ENCODE measurements at places on chromosomes 11 and 22.
A peak's percentile ranks its signal among the peaks of the same experiment; 100 is the strongest.

DNA sequence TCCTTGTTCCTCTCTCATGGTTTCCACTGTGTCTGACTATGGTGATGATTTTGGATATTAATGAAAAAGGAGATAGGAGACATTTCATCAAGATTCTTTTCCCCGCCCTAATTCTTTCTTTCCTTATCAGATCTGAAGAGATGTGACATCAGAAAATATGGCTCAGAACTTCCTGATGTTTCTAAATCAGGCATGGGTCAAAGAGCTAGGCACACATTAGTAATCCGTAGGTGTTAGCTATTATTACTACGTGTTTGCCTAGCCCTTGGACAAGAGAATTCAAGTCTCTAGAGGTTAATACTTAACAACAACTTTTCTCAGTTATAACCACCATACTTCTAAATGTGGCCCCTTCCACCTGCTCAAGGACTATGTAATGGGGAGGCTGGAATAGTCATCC lies 5.8 kb downstream of the JOSD1 start:
- no peaks in the 10 kb centered on the region for H3K27me3 ChIP-seq
- H3K4me3 ChIP-seq: no peak overlapping the region
- DNase-seq: no peak
- H3K36me3 ChIP-seq: peaks cover 90% of the 10 kb centered on the region
- peak overlapping the region; percentile 79 for H3K27ac ChIP-seq

GRCh38 chr22:46875089-46875488 lies 112.6 kb downstream of the TBC1D22A start:
- H3K36me3 ChIP-seq: peaks cover 49% of the 10 kb centered on the region
- no peak for DNase-seq
- no peaks in the 10 kb centered on the region for H3K27me3 ChIP-seq
- peaks cover 20% of the 10 kb centered on the region for H3K4me1 ChIP-seq
- H3K4me3 ChIP-seq: no peak overlapping the region
- no peak overlapping the region for H3K27ac ChIP-seq

GRCh38 chr11:46616551-46617133 lies 385 bp downstream of the HARBI1 start:
- no peak for DNase-seq
- peak overlapping the region; percentile 100 for H3K27ac ChIP-seq
- H3K36me3 ChIP-seq: peaks cover 32% of the 10 kb centered on the region
- peaks cover 39% of the 10 kb centered on the region for H3K4me1 ChIP-seq
- no peaks in the 10 kb centered on the region for H3K27me3 ChIP-seq
- H3K4me3 ChIP-seq: peak overlapping the region; percentile 90

- peaks cover 7% of the 10 kb centered on the region for H3K27me3 ChIP-seq
- peak; percentile 69 for DNase-seq
- peak overlapping the region; percentile 88 for H3K27ac ChIP-seq
- H3K4me3 ChIP-seq: peak overlapping the region; percentile 87
- H3K36me3 ChIP-seq: peaks cover 42% of the 10 kb centered on the region
Observed at GRCh38 chr11:67584205-67584880, 731 bp downstream of the GSTP1 start.

- H3K27ac ChIP-seq: no peak overlapping the region
- DNase-seq: no peak
- no peaks in the 10 kb centered on the region for H3K27me3 ChIP-seq
- H3K36me3 ChIP-seq: no peaks in the 10 kb centered on the region
Observed at GRCh38 chr11:21931436-21932101, 261.3 kb upstream of the ANO5 start.

- no peak overlapping the region for H3K27ac ChIP-seq
- peaks cover 49% of the 10 kb centered on the region for H3K4me1 ChIP-seq
- no peak for DNase-seq
- peaks cover 91% of the 10 kb centered on the region for H3K27me3 ChIP-seq
- no peaks in the 10 kb centered on the region for H3K36me3 ChIP-seq
- peak overlapping the region; percentile 35 for H3K4me3 ChIP-seq
Observed at GRCh38 chr11:32434356-32435151, 785 bp downstream of the WT1 start.

GRCh38 chr11:61954851-61955421 lies 4.8 kb downstream of the BEST1 start:
- peaks cover 16% of the 10 kb centered on the region for H3K4me1 ChIP-seq
- DNase-seq: no peak
- H3K27ac ChIP-seq: no peak overlapping the region
- peaks cover 28% of the 10 kb centered on the region for H3K27me3 ChIP-seq
- H3K36me3 ChIP-seq: no peaks in the 10 kb centered on the region

- no peak overlapping the region for H3K4me3 ChIP-seq
- H3K36me3 ChIP-seq: peaks cover 27% of the 10 kb centered on the region
- no peak overlapping the region for H3K27ac ChIP-seq
- no peak for DNase-seq
- peaks cover 19% of the 10 kb centered on the region for H3K4me1 ChIP-seq
Observed at GRCh38 chr11:44223238-44223637, 86.7 kb downstream of the ALX4 start.

DNA sequence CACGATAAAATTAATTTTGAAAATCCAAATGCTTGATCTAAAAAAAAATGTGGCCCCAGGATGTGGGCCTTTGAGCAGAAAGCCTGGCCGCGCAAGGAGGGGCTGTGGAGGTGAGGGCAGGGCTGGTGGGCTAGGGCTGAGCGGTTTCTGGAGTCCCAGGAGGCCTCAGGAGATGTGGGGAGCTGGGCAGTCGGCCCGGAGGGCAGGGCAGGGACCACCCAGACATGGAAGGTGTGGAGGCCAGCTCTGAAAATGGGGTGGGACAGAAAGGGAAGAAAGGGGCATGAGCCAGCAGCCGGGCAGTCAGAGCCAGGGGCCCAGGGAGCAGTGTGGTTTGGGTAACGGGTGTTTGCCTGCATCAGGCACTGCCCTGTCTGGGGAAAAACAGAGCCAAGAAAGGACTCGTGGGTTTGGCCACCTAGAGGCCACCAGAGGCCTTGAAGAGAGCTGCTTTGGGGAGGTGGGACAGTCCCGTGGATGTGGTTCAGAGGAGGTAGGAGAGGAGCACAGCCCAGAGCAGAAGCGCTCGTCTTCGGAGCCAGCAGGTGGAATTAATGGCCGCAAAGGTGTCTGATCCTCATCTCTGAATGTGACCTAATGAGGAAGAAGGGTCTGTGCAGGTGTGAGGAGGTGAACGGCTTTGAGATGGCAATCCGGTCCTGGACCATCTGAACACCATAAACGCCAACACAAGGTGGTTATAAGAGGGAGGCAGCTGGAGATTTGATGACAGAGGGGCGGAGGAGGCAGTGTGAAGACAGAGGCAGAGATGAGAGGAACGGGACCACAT lies 50.2 kb downstream of the IGF2 start:
- H3K27me3 ChIP-seq: peaks cover 49% of the 10 kb centered on the region
- H3K4me1 ChIP-seq: peaks cover 9% of the 10 kb centered on the region
- H3K4me3 ChIP-seq: no peak overlapping the region
- no peak overlapping the region for H3K27ac ChIP-seq
- no peaks in the 10 kb centered on the region for H3K36me3 ChIP-seq

- H3K36me3 ChIP-seq: peaks cover 21% of the 10 kb centered on the region
- no peaks in the 10 kb centered on the region for H3K27me3 ChIP-seq
- no peak overlapping the region for H3K27ac ChIP-seq
Observed at GRCh38 chr22:20032407-20032991, 11.6 kb downstream of the TANGO2 start.

DNA sequence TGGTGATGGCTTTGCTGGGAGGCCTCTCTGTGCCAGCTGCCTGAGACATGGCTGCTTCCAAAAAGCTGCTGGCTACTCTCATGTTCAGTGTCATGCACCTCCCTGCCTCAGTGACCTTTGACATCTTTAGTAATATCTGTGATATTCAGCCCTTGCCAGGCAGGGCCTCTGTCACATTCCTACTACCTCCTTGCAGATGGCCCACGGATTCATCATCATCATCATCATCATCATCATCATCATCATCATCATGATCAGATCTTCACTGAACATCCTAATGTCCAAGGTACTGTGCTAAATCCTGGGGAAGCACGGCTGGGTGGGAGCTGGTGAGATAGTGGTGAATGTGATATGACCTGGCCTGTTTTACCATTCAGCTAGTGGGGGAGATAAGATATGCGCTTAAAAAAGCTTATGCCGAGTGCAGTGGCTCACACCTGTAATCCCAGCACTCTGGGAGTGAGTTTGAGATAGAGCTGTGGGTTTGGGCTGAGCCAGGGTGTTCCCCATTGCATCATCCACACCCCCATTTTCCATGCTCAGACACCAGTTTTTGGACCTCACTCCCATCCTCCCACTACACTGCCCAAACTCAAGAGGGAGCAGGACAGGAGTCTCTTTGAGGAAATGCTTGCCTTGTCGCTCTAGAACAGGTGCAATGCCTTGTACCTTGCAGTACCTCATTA lies 17.1 kb upstream of the TMPRSS13 start:
- peak overlapping the region; percentile 64 for H3K27ac ChIP-seq
- H3K36me3 ChIP-seq: no peaks in the 10 kb centered on the region
- H3K4me1 ChIP-seq: peaks cover 73% of the 10 kb centered on the region
- no peak for DNase-seq
- H3K27me3 ChIP-seq: no peaks in the 10 kb centered on the region
- no peak overlapping the region for H3K4me3 ChIP-seq

- peaks cover 66% of the 10 kb centered on the region for H3K36me3 ChIP-seq
- peaks cover 36% of the 10 kb centered on the region for H3K4me1 ChIP-seq
- no peak overlapping the region for H3K4me3 ChIP-seq
- H3K27ac ChIP-seq: no peak overlapping the region
- no peak for DNase-seq
Observed at GRCh38 chr22:49783036-49783746, 44.5 kb downstream of the BRD1 start.

- H3K36me3 ChIP-seq: no peaks in the 10 kb centered on the region
- no peak for DNase-seq
- no peak overlapping the region for H3K27ac ChIP-seq
- no peaks in the 10 kb centered on the region for H3K4me1 ChIP-seq
- H3K4me3 ChIP-seq: no peak overlapping the region
Observed at GRCh38 chr11:41872426-41872825, 413.0 kb upstream of the LRRC4C start.

DNA sequence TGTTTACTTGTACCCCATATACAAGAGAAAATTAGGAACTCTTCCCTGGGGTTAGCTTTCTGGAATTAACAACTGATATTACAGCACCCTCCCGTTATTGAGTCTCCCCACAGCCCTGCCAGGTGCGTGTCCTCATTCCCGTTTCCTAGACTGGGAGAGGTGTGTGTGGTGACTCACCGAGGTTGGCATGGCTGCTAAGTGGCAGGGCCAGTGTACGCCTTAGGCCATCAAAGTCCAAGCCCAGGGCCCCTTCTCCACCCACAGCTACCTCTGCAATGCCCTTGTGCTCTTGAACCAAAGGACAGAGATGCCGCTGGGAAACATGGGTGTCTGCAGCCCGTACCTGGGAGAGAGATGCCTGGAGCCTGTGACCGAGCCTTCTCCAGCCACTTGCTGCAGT lies 12.3 kb downstream of the IFT27 start:
- peaks cover 33% of the 10 kb centered on the region for H3K36me3 ChIP-seq
- H3K27me3 ChIP-seq: no peaks in the 10 kb centered on the region
- DNase-seq: no peak
- no peak overlapping the region for H3K27ac ChIP-seq
- peaks cover 4% of the 10 kb centered on the region for H3K4me1 ChIP-seq
